ENCODE measurements at places on chromosomes 2 and 18.
A peak's percentile ranks its signal among the peaks of the same experiment; 100 is the strongest.

GRCh38 chr18:33606621-33607020 lies 28.6 kb downstream of the ASXL3 start:
- no peak for DNase-seq

DNA sequence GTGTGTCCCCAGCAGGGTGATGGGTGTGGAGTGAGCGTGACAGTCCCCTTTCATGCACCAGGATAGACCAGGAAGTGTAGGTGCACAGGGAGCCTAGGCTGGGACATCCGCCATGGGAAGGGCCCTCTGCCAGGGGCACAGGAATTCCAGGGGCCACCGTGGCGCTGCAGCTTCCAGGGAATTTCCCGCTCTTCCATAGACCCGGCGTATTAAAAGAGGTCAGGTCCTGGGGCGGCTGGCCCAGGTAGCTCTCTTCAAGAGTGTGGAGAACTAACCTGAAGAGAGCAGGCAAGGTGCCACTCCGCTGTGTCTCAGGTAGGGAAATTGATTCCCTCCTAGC lies 42.0 kb downstream of the ATP6V1C2 start:
- no peak for DNase-seq

DNA sequence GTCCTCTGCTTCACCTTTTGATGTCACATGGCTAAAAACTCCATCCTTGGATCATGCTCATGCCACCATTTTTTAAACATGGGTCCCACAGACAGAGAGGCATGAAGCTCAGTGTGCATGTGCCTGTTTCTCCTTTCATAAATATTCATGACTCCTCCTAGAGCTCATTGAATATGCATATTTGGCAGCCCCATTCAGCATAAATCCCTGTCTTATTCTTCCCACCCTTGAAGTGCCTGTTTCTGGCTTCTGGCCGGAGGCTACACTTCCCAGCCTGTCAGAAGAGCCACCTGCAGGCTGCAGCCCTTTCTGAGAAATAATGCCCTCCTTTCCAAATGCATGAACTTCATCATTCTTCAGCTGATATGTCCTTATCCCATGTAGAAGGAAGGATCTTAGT lies 109.7 kb downstream of the LDLRAD4 start:
- no peak for DNase-seq

DNA sequence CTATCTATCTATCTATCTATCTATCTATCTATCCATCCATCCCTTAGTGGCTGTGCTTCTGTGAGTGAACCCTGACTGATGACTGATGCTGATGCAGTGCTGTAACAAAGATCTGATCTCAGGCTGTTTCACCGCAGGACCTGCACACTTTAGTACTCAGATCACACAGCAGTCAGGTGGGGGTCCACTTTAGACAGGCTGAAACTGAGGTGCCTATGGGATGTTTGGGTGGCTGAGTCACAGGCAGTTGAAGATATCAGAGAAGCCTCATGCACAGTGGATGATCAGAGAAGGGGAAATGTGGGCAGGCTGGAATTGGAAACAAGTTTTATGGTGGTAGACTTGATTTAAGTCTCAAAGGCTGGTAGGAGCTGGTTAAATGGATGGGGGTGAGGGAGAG lies 156.4 kb downstream of the INSIG2 start:
- no peak for DNase-seq

- DNase-seq = no peak
These were observed 6.2 kb downstream of the COPS8 start for GRCh38 chr2:237091779-237092436.

- DNase-seq = peak; percentile 78
These were observed 44.1 kb downstream of the ANKMY1 start for GRCh38 chr2:240513549-240514287.

DNA sequence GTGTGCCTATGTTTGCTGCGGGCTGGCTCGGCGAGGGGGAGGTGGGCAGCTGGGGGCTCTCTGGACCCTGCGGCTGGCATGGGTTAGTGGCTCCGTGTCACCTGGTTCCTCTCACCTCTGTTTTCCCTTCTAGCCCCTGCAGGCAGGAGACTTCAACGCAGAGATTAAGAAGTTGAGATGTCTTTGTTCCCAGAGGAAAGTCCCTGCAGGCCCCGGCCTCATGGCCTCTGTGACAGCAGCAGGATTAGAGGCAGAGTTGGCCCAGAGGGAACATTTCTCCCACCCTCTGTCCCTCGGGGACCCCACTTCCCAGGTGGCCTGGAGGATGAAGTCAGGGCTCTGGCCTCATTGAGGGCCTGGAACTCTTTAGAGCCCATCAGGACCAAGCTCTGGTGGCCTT lies 56.5 kb downstream of the HPCAL1 start:
- no peak for DNase-seq

DNA sequence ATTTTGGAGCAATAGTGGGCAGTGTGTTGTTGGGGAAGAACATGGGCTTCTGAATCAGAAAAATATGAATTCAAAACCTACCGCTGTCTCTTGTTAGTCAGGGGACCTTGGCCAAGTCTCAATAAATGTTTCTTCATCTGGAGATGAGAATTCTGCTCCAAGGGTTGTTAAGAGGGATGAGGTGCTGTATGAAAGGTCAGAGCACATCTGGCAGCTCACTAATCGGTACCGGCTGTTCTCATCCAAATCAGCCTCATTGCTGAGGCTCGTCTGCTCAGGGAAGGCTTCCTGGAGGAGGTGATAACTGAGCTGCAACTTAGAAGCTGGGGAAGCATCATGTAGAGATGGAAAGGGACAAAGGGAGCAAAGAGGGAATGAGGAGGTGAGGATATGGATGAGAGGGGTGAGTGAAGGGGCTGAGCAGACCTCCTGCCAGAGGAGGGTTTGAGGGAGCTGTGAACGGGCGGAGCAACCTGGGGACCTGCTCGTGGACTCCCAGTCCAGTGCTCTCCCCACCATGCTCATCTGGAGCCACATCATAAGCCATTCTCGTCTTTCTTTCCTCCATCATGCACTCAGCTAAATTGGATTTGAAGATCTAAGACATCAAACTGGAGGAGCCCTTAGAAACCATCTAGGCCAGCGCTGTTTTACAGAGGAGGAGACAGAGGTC lies 47.4 kb downstream of the GREB1 start:
- no peak for DNase-seq

- DNase-seq = no peak
These were observed 526 bp downstream of the COX7A2L start for GRCh38 chr2:42360493-42360889.

- no peak for DNase-seq
These were observed 177.5 kb upstream of the ETAA1 start for GRCh38 chr2:67219651-67220050.

- DNase-seq = no peak
These were observed 963 bp upstream of the MRPL44 start for GRCh38 chr2:223956300-223956699.

DNA sequence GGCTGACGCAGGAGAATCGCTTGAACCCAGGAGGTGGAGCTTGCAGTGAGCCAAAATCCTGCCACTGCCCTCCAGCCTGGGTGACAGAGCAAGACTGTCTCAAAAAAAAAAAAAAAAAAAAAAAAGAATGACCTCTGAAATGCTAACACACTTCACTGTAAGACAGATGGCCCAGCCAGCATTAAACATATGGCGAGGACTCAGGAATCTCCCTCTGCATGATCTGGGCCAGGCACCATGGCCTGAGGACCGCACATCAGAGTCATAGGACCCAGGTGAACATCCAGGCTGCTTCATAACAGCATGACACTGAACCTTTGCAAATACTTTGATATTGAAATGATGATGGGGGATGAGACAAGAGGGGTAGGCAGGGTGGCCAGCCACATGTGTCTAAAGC lies 56.1 kb upstream of the DNMT3A start:
- DNase-seq = no peak

DNA sequence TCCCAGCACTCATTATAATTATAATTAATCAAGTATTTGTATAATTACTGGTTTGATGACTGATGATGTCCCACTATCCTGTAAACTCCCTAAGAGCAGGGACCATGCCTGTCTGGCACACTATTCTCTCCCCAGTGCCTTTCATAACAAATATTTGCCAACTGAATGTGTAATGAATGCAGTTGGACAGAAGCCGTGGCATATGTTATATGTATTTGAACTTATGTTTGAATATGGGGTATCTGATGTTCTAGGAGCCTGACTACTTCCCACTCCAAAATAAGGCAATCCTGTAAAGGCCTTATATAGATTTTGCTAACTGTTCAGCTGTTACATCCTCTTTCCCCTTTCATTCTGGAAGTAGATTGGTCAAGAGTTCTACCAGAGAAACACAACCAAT lies 19.7 kb downstream of the OSBPL6 start:
- no peak for DNase-seq

GRCh38 chr2:11925295-11926066 lies 179.0 kb downstream of the LPIN1 start:
- no peak for DNase-seq

- no peak for DNase-seq
These were observed 96.9 kb downstream of the COPS8 start for GRCh38 chr2:237182422-237183123.

DNA sequence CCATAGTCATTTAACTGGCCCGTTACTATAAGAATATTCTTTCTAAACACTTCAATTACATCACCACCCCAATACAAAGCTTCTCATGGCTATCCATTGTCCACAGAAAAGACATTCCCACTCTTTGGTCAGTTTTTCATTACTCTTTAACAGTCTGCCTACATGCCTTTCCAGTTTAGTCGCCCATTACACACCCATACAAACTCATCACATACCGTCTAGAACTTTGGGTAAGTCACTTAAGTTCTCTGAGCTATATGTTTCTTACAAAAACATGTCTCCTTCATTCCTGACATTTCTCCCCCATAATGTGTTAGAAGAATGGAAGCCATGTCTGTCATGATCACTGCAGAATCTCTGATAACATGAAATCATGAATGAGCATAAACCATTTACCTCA lies 108.2 kb upstream of the STK17B start:
- DNase-seq = no peak

DNA sequence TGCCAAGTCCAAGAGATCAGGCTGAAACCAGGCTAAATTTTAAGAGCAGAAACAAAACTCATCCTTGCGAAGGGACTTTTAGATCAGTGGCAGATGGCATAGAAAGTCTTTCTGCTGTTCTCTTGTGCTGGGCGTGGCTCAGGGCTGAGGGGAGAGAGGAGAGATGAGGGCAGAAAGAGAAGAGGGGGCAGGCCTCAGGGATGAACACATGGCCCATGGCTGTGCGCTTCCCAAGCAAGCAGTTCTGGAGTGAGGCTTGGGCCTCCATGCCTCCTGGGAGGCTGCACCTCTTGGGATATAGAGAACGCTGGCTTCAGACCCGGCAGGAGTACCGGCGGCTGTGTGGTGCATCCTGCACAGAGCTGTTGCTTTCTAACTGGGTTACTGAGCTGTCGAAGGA lies 41.0 kb downstream of the HPCAL1 start:
- no peak for DNase-seq

DNA sequence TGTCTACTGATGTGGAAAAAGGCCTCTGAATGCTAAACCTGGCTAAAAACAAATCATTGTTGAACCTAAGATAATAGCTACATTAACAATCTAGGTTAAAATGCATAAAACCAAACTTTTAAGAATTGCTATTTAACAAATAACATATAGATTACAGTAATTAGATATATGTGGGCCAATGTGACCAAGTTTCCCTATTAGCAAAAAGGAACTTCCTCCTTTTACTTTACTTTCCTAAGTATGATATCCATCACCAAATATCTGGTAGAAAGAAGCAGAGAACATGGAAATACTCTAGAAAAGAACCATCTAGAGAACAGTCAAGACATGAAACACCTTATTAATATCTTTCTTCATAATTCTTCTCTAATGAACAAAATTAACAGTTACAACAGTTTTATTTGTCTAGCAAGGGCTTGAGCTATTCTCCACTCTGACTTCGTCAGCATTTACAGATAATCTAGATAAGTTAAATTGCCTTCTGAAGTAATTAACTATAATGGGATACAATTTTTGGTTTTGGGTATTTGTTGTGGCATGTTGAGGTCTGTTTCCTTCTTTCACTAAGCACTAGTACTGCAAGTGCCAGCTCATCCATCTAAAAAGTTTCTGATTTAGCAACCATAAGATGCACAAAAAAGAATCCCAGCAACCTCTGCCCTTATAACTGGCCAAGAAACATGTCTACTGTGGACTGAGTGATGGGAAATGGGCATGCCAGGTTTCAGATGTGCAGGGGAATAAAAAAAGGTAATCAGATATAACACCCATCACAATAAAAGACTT lies 53.3 kb downstream of the MEMO1 start:
- no peak for DNase-seq

DNA sequence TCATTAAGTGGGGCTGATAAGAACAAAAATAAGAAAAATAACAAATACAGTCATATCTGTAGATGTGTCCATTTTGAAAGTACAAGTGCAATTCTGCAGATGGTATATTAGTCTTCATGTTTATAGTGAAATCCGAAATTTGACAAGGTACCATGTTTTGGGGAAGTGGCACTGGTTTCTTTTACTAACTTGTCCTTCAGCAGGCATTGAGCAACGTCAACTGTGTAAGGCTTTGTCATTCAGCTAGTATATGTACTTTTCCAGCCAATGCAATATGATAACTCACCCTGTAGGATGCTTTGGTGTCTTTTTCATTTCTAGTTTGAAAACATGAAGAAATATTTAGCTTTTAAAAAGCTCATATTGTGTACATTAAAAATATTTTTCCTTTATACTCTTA lies 139.9 kb downstream of the MCFD2 start:
- DNase-seq = no peak

DNA sequence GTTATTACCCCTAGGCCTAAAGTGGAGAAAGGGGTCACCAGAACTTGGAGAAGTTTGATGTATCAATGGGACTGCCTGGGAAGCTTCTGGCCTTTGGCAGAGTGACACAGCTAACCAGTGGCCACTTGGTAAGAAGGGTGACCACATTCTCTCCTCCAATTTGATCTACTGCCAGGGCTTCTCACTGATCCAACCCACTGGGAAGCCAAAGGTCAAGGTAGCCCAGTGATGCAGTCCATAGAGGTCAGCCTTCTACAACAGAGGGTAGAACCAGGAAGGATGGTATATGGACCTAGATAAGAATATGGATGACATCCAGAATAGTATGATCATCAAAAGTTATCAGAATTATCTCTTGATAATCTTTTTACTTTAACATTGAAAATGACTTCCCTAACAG lies 493.6 kb downstream of the NYAP2 start:
- no peak for DNase-seq

DNA sequence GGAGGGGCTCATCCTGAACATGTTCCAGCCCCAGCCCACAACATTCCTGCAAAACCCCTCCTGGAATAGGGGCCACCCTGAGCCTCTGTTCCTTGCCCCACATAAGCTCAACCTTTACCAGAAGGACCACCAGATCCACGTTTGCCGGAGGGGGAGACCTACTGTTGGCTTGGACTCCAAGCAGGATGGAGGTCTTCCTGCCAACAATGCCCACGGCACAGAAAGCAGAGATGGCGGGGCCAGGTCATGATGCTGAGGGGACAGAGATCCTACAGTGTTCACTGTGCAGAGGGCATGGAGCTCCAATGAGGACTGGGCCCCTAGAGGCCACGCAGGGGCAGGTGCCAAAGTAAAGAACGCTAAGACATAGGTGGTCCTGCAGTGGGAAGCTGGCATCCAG lies 98.5 kb upstream of the RAB6C start:
- no peak for DNase-seq

GRCh38 chr2:3867469-3867868 lies 164.1 kb downstream of the DCDC2C start:
- DNase-seq = no peak

Measured in ureter (tissue), 1 donor.